Mesothelial cell of epicardium (in vitro differentiated cells): ENCODE measurements at places on chromosomes 1 and 21. TPM values are rescaled to one million over a fixed set of nuclear protein-coding genes. Genes with fewer than 3 reads are reported as not detected.

DNA sequence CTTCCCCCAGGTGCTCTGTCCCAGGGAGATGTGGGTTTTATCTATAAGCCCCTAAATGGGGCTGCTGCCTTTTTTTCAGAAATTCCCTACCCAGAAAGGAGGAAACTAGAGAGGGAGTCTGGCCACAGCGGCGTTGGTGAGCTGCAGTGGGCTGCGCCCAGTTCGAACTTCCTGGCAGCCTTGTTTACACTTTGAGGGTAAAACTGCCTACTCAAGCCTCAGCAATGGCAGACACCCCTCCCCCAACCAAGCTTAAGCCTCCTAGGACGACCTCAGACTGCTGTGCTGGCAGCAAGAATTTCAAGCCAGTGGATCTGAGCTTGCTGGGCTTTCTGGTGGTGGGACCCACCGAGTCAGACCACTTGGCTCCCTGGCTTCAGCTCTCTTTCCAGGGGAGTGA, 46.2 kb upstream of the PAPPA2 start:
- H3K4me3 ChIP-seq = no peak overlapping the region
- no peaks in the 10 kb centered on the region for H3K4me1 ChIP-seq
- no peak overlapping the region for H3K27ac ChIP-seq
- H3K27me3 ChIP-seq = peaks cover 2% of the 10 kb centered on the region
- H3K36me3 ChIP-seq = no peaks in the 10 kb centered on the region
- DNase-seq = no peak

DNA sequence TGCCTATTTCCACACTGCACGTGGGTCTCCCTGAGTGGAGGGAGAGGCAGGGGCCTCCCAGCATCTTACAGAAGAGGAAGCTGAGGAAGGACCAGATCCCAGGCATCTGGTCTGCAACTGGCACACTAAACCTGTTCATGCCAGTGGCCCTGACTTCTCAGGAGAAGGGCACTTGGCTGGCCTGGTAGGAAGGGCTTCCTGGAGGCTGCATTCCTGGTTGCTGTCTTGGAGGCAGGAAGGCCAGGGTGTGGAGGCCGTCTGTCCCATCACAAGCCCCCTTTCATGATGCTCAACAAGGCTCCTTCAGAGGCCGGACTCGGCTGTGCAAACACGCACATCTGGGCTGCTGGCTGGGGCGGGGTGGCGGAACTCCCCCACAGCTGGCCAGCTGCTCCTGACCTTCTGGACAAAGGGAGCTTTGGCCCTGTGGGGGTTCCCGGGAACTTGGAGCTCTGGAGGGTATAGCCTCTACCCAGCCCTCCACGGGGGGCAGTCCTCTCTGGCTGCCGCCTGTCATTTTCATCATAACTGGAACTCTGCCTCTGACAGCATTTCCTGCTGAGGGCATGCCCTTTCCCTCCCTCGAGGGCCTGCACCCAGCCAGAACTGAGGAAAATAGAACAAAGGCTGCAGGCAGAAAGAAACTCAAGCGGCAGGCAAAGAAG, 39.2 kb upstream of the POU3F1 start:
- no peak overlapping the region for H3K27ac ChIP-seq
- H3K27me3 ChIP-seq = peaks cover 59% of the 10 kb centered on the region
- no peak for DNase-seq
- H3K36me3 ChIP-seq = no peaks in the 10 kb centered on the region
- no peaks in the 10 kb centered on the region for H3K4me1 ChIP-seq

- no peak overlapping the region for H3K27ac ChIP-seq
- no peaks in the 10 kb centered on the region for H3K27me3 ChIP-seq
- H3K4me3 ChIP-seq = no peak overlapping the region
- DNase-seq = no peak
- peaks cover 50% of the 10 kb centered on the region for H3K36me3 ChIP-seq
Measured at GRCh38 chr1:8871965-8872399, 6.5 kb downstream of the ENO1 start.

DNA sequence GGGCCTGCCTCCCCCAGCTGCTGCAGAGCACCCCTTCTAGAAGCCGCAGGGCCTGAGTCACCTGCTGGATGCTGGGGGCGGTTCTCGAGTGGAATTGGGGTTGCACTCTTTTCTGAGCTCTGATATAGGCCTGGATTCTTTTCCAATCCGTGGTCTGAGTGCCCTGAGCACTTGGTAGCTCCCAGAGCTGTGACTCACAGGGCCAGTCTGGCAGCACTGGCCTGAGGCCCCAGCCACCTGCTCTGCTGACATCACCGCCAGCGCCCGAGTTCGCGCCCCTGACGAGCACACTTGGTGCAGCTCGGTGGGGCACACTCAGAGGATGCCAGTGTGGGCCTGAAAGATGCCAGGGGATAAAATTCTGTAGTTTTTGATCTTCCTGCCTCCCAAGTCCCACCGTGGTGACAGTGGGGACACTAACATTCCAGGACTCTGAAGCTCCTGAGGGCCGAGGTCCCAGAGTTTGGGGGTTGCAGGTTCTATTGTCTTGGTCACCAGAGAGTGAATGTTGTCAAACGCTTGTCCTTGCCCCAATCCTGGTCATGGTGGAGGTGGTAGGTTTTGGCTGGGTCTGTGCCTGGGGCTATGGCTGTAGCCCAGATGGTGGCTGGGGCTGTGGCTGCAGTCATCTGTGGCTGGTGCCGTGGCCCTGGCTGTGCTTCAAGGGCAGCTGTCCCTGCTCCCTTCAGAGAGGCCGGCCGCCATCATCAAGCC, 74.6 kb downstream of the OBSCN start:
- H3K4me3 ChIP-seq = no peak overlapping the region
- H3K27ac ChIP-seq = no peak overlapping the region
- H3K4me1 ChIP-seq = no peaks in the 10 kb centered on the region
- H3K36me3 ChIP-seq = peaks cover 9% of the 10 kb centered on the region
- no peaks in the 10 kb centered on the region for H3K27me3 ChIP-seq

The RGSL1 gene
- not detected in 3 replicates for total RNA-seq

The CMPK1 gene
- 36.9 to 41.2 TPM (median 39.2 TPM) in 3 replicates for total RNA-seq
